ENCODE measurements at places on chromosomes 7 and 10.

DNA sequence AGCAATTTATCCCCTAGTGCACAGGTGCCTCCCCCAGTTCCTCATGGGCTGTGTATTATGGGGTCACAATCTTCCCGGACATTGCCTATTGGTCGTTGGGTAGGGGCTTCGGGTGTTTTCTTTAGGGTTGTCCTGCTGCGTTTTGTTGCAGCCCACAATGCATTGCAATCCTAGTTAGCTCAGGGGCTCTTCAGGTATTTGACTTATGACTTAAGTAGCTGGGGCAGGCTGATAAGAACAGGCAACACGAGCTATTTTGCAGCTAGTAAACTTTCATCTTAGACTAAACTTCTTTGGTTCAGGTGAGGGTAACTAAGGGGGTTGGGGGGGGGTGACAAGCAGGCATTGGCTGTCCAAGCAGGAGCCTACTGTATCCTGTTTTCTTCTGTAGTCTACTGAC, 158.5 kb downstream of the TPST1 start:
- no peak for DNase-seq

DNA sequence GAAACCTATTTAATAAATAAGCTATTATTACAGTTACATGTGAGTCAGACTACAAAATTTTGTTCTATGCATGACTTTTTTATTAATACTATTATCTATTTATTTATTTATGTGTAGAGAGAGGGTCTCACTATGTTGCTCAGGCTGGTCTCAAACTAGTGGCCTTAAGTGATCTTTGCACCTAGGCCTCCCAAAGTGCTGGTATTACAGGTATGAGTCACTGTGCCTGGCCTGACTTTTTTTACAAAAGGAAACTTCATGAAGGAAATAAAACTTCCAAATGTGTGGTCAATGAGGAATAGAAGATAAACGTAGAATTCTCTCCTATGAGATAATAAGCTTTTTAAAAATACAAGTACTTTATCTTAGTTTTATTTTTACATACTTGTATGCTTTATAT, 19.0 kb downstream of the COL28A1 start:
- no peak for DNase-seq

DNA sequence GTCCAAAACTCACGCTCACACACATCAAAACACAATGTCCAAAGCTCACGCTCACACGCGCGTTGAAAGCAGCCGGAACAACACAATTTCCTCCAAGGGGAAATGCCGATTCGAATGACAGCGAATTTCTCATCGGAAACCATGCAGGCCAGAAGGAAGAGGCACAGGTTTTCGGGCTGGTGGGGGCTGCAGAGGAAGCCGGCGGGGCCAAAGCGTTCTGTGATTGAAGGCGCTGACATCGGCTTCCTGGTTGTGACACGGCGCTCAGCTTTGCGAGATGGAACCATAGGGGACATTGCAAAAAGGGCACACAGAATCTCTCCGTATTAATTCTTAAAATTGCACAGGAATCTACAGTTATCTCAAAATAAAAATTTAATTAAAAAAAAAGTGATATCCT, 61.3 kb downstream of the FOXL3 start:
- DNase-seq, result peak; percentile 34

DNA sequence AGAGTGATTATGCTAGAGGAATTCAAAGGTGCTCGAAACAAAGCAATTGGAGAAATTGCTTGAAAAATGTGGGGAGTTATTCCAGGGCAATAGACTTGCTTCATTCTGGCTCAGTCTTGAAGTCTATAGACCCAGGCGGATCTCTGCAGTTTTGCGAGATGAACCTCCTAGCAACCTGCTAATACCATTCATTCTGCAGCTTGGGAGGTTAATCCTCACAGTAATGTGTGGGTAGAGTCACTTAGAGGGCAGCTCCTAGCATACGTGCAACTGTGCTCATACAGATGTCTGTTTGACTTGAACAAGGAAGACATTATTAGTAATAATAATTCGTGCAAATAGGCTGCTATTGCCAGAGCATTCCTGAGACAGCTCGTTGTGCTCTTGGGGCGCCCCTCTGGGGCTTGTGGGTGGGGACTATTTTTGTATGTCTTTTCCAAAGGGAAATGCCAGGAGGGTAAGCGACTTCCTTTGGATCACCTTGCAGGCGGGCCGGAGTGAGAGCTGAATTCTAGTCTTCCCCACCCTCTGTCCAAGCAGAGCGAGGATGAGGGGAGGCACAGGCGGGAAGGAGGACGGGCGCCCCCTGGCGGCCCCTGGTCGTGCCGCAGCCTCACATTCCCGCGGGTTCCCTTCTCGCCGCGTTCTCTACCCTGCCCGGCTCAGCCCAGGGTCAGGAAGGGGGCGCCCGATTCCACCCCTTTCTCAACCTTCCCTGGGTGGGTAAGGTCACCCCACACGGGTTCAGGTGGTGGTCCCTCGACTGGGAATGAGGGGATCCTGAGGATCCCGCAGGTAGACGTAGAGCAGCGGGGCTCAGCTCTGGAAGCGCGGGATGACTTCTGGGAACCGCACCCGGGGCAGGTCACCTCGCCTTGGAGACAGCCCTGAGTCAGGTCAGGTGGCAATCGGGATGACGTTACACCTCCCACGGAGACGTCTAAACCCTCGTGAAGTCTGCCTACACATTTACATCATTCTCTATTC, 241.5 kb downstream of the PHTF2 start:
- DNase-seq, result no peak

GRCh38 chr10:78804411-78805032, 264.2 kb upstream of the ZMIZ1 start:
- no peak for DNase-seq

DNA sequence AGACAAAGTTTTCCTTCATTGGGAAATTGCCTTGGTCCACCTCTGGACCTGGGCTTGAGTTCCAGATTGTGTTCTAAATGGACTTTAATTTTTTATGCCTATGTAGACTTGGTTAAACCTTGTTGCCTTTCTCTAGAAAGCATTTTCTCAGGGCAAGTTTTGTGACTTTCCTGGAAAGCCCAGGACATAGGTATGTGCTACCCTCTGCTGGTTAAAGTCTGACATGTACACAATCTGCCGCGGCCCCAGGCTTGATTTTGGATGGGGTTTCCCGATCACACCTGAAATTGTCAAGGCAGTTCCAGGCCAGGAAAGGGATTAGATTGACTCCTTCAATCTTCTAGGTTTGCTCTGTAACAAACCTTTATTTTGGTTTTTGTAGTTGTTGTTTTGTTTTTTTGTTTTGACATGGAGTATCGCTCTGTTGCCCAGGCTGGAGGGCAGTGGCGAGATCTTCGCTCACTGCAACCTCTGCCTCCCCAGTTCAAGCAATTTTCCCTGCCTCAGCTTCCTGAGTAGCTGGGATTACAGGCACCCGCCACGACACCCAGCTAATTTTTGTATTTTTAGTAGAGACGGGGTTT, 14.1 kb upstream of the AKR1B10 start:
- peak; percentile 7 for DNase-seq

- DNase-seq, result no peak
These were observed 156.9 kb upstream of the PCBD1 start for GRCh38 chr10:71045204-71045809.

- no peak for DNase-seq
These were observed 333.9 kb downstream of the DNAJB6 start for GRCh38 chr7:157670490-157671357.

DNA sequence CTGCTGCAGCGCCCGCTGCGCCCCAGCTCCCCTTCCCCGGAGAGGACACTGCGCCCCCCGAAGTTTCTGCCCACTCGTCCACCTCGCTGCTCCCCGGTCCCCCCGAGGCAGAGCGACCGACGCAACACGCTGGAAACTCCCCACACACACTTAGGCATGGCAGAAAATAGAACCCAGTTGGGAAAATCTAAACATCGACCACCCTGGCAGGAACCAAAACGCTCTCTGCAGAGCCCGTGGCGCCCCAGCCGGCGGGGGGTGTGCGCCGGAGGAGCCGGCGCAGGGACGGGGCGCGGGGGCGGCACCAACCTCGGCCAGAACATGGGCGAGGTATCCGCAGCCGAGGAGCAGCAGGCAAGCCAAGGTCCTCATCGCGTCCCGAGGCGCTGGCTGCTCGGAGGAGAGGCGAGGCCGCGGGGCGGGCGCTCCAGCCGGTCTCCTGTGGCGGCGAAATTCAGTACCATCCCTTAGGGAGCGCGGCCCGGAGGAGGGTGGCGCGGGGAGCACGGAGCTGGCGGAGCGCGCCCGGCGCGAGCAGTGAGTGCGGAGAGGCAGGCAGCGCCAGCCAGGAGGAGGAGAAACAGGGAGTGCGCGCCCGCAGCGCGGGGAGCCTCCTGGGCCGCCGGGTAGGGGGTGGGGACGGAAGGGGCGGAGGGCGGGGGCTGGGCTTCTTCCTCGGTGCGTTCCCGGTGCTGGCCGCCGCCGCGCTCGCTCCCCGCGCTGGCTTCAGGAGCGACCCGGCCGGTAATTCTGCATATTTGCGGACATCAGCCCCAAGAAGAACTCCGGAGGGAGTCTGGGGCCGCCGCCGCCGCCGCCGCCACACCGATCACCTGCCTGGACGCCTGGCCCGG, 789 bp downstream of the PDGFA start:
- no peak for DNase-seq

- no peak for DNase-seq
These were observed 1.7 kb downstream of the NYAP1 start for GRCh38 chr7:100485471-100485876.

GRCh38 chr10:111439034-111439842, 362.4 kb downstream of the ADRA2A start:
- no peak for DNase-seq

GRCh38 chr7:31488562-31489203, 25.2 kb upstream of the ITPRID1 start:
- DNase-seq, result no peak

GRCh38 chr10:97123765-97124164, 62.0 kb downstream of the SLIT1 start:
- DNase-seq, result no peak
